ENCODE measurements at places on chromosomes 5 and 9.

DNA sequence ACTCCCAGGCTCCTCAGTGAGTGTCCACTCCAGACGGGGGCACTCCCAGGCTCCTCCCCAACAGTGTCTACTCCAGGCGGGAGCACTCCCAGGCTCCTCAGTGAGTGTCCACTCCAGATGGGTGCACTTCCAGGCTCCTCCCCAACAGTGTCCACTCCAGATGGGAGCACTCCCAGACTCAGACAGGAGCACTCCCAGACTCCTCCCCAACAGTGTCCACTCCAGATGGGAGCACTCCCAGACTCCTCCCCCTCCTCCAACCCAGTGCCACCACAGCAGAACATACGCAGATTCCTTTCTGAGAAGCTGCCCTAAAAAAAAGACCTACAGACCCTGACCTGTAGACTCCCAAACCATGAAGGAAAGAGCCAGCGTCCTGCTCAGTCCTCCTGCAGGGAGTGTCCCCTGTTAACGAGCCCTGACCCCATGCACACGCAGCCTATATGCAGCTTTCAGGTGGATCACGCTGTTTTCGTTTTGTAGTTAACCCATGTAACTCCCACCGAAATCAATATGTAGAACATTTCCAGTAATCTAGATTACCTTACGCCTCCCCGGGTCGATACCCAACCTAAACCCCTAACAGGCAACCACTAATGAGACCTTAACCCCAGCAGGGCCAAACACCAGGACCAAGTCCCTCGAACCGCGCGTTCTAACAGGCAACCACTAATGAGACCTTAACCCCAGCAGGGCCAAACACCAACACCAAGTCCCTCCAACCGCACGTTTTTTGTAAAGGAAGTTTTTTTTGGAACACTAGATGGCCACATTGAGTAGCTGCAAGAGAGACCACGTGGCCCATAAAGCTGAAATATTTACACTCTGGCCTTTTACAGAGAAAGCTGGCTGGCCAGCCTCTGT lies 15.7 kb downstream of the PNPLA7 start:
- DNase-seq, result no peak

DNA sequence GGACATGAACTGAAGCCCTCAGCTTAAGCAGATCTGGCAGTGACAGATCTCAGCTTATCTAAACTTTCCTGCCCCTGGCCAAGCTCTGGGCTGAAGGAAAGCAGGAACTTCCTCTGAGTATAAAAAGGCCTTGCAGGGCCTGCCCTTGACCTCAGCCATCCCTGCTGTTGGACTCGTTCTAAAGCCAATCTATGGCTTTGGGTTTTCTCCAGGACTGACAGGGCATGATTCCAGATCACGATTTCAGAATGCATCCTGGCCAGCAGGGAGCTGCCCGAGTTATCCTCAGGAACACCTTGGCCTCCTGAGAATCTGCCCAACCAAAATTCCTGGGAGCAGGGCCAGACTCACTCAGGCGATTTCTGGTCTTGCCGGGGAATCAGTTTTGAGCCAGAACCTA lies 502.7 kb downstream of the TLE4 start:
- DNase-seq, result no peak

DNA sequence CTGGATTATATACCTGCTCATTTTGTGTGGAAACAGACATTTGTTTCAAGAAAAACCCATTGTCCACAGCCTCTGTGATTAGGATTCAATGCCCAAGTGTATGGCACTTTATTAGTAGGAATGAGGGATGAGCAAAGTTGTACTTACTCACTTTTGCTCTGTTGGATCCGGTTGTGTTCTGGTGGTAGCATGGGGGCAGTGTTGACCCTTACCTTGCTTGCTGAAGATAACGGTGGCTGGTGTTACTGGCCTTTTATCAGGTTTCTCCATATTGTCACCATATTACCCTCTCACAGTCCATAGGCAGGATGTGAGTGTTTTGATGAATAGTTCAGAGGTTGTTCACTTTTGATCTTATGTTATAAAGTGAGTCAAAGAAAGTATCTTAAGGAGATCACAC lies 42.7 kb upstream of the NUDT12 start:
- no peak for DNase-seq

- no peak for DNase-seq
Measured at GRCh38 chr5:57495285-57496086, 12.9 kb upstream of the ACTBL2 start.

GRCh38 chr5:180575571-180575970 lies 15.7 kb downstream of the SCGB3A1 start:
- DNase-seq, result no peak

All from head of caudate nucleus (tissue), 42 donors.